Spleen (tissue), 13 donors: ENCODE measurements at places on chromosomes 1 and 21. TPM values are rescaled to one million over a fixed set of nuclear protein-coding genes. Genes with fewer than 3 reads are reported as not detected.

The PEX19 gene
- polyA plus RNA-seq = 18.2 TPM

The FMO5 gene
- polyA plus RNA-seq = 2.8 TPM

The CBR3 gene
- 4.5 TPM for polyA plus RNA-seq

The OR2L8 gene
- polyA plus RNA-seq = not detected

The TFF2 gene
- polyA plus RNA-seq = not detected

The CFAP57 gene
- polyA plus RNA-seq = 0.07 TPM

The OR6N1 gene
- polyA plus RNA-seq = 0.10 TPM

The ACKR1 gene
- 41.1 TPM for polyA plus RNA-seq

The C1QTNF12 gene
- polyA plus RNA-seq = 1.3 TPM

The VWA5B1 gene
- not detected for polyA plus RNA-seq

The NME7 gene
- polyA plus RNA-seq = 4.0 TPM
